ENCODE measurements at places on chromosomes 6 and 20.

GRCh38 chr20:36784900-36785299 lies 11.3 kb upstream of the DSN1 start:
- no peaks in the 10 kb centered on the region for H3K27me3 ChIP-seq
- no peaks in the 10 kb centered on the region for H3K36me3 ChIP-seq
- no peak overlapping the region for H3K4me3 ChIP-seq
- H3K4me1 ChIP-seq, result no peaks in the 10 kb centered on the region

DNA sequence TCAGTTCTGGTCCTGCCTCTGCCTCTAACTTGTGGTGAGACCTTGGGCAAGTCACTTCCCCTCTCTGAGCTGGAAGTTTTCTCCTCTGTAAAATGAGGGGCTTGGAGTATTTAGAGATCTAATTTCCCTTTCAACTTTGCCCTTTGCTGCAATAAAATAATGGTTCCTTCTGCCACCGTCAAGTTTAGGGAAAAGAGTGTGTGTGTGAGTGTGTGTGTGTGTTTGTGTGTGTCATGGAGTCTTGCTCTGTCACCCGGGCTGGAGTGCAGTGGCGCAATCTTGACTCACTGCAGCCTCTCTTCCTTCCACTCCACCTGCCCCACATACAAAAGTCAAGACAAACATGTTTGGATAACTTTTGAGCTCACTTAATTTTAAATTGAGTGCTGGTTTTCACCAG lies 39.2 kb upstream of the PIM1 start:
- H3K4me3 ChIP-seq, result no peak overlapping the region
- H3K4me1 ChIP-seq, result no peaks in the 10 kb centered on the region
- no peaks in the 10 kb centered on the region for H3K36me3 ChIP-seq

DNA sequence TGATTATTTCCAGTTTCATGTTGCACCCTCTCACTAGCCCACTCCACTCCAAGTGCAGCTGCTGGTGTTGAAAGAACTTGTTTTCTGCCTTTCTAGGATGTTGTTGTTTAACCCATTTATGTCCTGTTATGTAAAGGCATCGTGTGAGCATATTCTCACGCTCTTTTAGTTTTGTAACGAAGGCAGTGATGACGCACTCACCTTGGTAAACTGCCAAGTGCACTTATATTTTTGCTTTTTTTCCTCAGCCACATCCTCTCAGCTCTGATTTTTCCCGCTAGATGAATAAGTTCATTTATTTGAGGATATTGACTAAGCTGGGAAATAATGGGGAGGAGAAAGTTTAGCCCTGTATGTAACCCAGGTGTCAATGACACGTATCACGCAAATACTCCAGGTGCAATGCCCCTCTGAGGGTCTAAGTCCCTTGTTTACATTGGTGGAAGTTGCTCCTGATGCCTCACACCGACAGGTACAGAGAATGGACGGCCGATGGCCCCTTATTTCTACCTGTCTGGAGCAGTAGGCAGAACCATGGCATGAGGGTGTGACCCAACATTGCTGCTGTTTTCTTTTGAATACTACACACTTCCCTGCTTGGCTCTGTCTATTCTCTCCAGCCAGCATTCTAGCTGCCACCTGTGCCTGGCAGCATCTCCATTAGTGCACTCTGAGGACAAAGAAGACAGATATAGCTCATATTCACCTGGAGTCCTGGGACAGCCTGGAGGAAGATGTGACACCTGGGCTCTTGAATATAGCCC lies 132.7 kb upstream of the SLC24A3 start:
- H3K4me1 ChIP-seq, result no peaks in the 10 kb centered on the region
- DNase-seq, result no peak
- no peaks in the 10 kb centered on the region for H3K27me3 ChIP-seq

DNA sequence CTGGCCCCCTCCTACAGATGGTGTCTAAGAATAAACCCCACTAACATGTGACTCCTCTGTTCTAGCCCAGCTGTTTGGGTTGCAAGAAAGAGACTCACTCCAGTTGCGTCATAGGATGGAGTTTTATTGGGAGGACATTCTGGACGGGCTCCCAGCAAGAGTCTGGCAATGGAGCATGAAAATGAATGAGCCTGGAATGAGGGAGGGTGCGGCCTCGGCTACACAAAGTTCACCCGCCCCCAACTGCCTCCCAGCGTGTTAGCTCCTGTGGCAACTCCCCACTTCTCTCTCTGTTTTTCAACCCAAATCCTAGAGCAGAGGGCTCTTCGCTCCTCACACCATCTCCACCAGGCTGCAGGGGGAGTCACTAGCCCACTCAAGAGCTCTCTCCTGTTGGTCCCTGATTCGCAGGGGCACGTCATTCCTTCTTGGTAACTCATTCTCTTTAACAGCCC lies 5.1 kb upstream of the ADAM33 start:
- H3K27ac ChIP-seq, result peak overlapping the region; percentile 88
- no peaks in the 10 kb centered on the region for H3K36me3 ChIP-seq
- no peak overlapping the region for H3K4me3 ChIP-seq
- H3K4me1 ChIP-seq, result peaks cover 31% of the 10 kb centered on the region
- no peaks in the 10 kb centered on the region for H3K27me3 ChIP-seq
- DNase-seq, result peak; percentile 91

DNA sequence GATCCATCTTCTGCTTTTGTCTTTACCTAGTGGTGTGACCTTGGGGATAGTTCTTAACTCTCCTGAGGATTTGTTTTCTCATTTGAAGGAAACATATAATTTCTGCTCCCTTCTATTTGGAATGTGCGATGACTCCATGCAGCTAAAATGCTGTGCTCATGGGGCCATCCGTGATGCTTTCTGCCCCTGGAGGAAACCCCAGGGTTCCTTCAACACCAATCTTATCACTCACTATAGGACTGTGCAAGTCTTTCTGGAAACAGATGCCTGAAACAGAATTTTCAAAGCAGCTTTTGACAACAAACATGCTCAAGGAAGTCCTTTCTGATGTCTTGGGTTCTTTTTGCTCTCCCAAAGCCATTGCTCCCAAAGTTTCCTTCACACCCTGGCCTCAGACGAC lies 128.8 kb upstream of the GGTLC1 start:
- H3K4me1 ChIP-seq, result no peaks in the 10 kb centered on the region
- no peak overlapping the region for H3K4me3 ChIP-seq
- H3K36me3 ChIP-seq, result no peaks in the 10 kb centered on the region
- H3K27ac ChIP-seq, result no peak overlapping the region

- H3K36me3 ChIP-seq, result no peaks in the 10 kb centered on the region
- H3K27ac ChIP-seq, result no peak overlapping the region
- no peak for DNase-seq
- H3K27me3 ChIP-seq, result no peaks in the 10 kb centered on the region
Observed at GRCh38 chr20:59429396-59429795, 129.0 kb downstream of the EDN3 start.

- H3K4me3 ChIP-seq, result no peak overlapping the region
- no peaks in the 10 kb centered on the region for H3K4me1 ChIP-seq
- no peaks in the 10 kb centered on the region for H3K36me3 ChIP-seq
- no peak overlapping the region for H3K27ac ChIP-seq
Observed at GRCh38 chr20:4533368-4534133, 188.2 kb upstream of the PRND start.

DNA sequence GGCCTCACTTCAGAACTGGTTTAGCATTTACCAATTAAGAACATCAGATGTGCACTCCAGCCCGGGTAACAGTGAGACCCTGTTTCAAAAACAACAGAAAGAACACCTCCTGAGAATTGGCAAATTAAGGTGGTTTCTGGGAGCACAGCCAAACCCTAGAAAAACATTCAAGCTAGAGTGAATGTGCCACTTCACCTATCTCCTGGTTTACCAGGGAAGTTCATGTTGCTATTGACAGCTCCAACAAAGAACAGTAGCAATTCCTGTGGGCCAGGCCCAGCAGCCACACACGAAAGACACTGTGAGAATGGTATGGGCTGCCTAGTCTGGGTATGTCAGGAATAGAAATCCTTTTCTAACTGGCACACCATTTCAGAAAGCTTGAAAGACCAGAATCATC lies 4.9 kb downstream of the POLR1C start:
- H3K27ac ChIP-seq, result no peak overlapping the region
- no peak overlapping the region for H3K4me3 ChIP-seq
- no peaks in the 10 kb centered on the region for H3K36me3 ChIP-seq

DNA sequence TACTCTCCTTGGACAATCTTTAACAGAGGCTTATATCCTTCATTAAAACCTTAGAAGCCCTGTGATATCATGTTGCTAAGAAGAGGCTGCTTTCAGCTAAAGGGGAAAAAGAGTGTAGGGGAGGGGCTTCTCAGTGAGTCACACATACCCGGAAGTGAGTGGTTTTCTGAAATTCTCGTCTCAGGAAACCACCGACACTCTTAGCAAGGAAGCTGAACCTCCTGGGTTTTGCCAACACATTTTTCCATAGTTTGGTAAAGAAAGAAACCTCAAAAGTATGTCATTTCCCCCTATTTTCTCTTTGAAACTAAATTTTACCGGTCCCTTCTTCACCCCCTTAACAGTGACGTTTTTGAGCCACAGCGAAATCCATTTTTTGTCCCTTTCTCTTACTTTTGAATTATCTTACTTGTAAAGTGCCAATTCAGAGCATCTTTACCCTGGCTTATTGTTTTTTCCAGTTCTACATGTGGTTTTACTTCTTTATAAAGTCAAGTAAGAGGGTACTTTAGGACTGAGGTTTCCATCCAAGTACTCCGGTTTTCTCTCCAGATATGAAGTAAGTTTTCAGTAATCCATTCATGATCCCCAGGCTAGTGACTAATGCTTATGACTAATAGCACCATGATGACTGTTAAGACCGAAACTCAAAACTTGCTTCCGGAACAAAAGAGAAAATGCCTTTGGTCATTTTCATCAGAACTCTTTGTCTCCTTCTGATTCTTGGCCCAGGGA lies 219.3 kb downstream of the ARHGAP18 start:
- no peaks in the 10 kb centered on the region for H3K27me3 ChIP-seq
- H3K4me1 ChIP-seq, result peaks cover 10% of the 10 kb centered on the region
- peak overlapping the region; percentile 90 for H3K27ac ChIP-seq
- peak; percentile 57 for DNase-seq

DNA sequence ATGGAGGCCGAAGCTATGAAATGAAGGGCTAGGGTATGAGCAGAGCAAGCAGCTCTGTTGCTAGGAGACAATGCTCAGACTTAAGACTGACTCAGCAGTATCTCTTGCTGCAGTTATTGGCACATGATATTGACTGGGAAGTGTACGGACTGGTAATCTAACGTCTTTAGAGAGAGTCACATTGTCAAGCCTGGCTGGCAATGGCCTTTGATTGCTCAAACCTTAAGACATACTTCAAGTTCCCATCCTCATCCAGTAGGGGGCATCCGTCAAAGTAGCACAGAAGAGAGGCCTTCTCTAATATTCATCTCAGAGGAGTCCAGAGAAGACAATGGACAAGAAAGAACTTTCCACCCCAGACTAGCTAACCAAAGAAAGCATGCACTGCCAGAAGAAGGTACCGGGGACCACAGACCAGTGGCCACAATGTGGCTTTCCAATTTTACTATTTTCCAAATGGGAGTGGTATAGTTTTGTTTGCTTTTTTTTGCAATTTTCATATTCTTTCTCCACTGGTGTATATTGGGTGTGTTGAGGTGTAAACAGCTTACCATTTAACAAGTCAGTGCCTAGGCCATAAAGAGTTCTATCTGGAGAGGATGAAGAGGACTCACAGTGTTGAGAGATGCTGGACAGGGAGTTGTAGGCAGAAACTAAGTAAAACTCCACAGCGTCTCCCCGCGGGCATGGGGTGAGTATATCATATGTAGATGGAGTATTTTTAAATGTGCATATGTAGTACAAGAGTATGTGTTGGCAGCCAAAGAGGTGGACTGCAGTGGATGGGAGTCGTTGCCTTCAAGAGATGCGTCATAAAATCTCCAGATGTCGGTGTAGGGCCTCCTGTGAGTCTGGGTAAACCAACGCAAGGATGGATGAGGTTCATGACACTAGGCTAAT lies 36.7 kb downstream of the LRFN2 start:
- no peaks in the 10 kb centered on the region for H3K36me3 ChIP-seq
- peak; percentile 32 for DNase-seq
- H3K27me3 ChIP-seq, result no peaks in the 10 kb centered on the region
- H3K4me1 ChIP-seq, result no peaks in the 10 kb centered on the region
- no peak overlapping the region for H3K4me3 ChIP-seq

DNA sequence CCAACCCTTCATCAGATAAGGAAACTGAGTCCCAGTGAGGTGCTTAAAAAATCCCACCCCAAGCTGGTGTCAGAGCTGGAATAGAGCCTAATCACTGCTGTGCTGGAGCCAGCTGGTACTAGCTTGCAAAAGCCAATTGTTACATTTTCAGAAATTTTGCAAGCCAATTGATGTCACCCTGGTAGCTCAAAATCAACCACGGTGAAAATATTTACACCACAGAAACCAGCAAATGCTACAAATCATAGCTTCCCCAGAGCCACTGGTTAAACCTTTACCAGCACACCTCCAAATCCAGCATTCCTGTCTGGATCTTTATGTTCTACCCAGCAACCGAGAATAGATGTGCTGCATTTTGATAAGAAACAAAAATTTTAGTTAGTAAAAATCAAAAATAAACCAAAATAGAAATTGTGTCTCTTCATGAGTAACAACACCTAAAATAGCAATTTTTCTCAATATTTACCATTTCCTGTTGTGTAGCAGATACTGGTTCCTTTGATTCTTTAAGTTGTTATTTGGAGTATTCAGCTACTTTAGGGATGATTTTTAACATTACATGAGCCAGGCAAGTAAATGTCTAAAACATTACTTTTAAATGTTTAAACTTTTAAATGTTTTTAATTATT lies 7.2 kb upstream of the LCA5 start:
- peak overlapping the region; percentile 76 for H3K27ac ChIP-seq
- H3K4me1 ChIP-seq, result peaks cover 26% of the 10 kb centered on the region
- no peaks in the 10 kb centered on the region for H3K36me3 ChIP-seq

DNA sequence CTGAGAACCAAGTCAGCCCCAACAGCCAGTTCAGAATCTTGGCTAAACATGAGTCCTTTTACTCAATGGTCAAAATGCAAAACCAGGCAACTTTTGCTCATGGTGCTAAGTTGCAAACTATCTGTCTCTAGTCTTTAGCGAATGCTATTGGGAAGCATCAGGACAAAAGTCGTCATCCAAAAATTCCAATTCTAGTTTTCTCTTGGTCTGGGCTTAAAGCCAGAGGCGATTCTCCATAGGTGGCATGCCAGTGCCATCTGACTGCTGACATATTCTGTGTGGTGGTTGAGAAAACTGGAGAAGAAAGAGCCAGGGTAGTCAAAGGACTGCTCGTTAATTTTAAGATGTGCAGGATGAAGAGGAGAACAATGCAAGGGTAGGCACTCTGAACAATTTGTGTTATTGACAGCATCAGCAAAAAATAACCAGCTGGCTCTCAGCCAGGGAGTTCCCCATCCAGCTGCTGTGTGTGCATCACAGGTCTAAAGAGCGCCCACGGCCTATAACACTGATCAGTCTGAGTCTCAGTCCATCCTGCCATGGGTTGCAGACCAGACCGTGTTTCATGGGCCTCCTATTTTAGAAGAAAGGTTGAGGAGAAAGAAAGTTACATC lies 313.6 kb downstream of the ALDH8A1 start:
- H3K4me1 ChIP-seq, result no peaks in the 10 kb centered on the region
- no peaks in the 10 kb centered on the region for H3K36me3 ChIP-seq
- no peak overlapping the region for H3K4me3 ChIP-seq
- H3K27ac ChIP-seq, result no peak overlapping the region

- H3K36me3 ChIP-seq, result no peaks in the 10 kb centered on the region
- no peak for DNase-seq
- no peak overlapping the region for H3K4me3 ChIP-seq
Observed at GRCh38 chr20:37131486-37131885, 35.7 kb upstream of the RBL1 start.

- DNase-seq, result peak; percentile 13
- no peaks in the 10 kb centered on the region for H3K27me3 ChIP-seq
- H3K27ac ChIP-seq, result no peak overlapping the region
- H3K4me3 ChIP-seq, result no peak overlapping the region
- no peaks in the 10 kb centered on the region for H3K36me3 ChIP-seq
Observed at GRCh38 chr6:104682722-104683643, 176.7 kb downstream of the HACE1 start.

- H3K27ac ChIP-seq, result no peak overlapping the region
- H3K36me3 ChIP-seq, result no peaks in the 10 kb centered on the region
- no peaks in the 10 kb centered on the region for H3K27me3 ChIP-seq
- no peaks in the 10 kb centered on the region for H3K4me1 ChIP-seq
Observed at GRCh38 chr6:91273729-91274128, 686.9 kb upstream of the MAP3K7 start.
